ENCODE measurements at places on chromosomes 12 and 14. TPM values are rescaled to one million over a fixed set of nuclear protein-coding genes. Genes with fewer than 3 reads are reported as not detected.

- DNase-seq = no peak
Measured at GRCh38 chr12:85627584-85627983, 208.6 kb downstream of the RASSF9 start.

GRCh38 chr14:38203929-38204718 lies 3.6 kb upstream of the SSTR1 start:
- no peak for DNase-seq

GRCh38 chr12:47190271-47190750 lies 110.6 kb upstream of the AMIGO2 start:
- no peak for DNase-seq

DNA sequence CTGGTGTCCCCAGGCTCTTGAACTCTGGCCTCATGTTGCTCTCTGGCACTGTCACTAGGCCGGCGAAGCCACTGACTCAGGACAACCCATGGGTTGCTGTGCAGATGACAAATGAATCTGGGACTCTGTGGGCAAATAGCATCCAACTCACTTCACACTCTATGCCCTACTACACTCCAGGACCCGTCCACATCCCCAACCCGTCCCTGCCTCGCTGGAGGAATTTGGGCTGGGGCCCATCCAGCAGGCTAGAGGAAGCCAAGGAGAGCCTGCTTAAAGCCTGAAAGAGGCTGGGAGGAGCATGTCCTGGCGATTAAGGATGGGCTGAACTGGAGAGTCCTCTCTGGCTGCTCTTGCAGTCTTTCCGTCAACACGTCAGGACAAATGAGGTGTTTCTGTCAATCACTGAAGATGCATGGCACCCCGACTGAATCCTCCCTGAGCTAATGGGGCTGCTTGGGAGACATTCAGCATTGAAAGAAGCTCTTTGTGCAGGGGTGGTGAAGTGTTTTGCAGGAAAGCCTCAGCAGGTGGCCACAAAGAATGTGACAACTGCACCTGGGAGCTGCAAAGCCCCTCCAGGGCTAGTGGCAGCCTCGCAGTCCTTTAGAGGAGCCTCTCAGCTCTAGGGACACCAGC lies 71.7 kb downstream of the ANO2 start:
- DNase-seq = no peak

SLC10A1 gene
- polyA plus RNA-seq = 0.16 TPM

Data from naive B cell (primary cell).